ENCODE measurements at places on chromosomes 1 and 21.

- no peak for DNase-seq
These were observed 436.8 kb upstream of the NR5A2 start for GRCh38 chr1:199590708-199591107.

DNA sequence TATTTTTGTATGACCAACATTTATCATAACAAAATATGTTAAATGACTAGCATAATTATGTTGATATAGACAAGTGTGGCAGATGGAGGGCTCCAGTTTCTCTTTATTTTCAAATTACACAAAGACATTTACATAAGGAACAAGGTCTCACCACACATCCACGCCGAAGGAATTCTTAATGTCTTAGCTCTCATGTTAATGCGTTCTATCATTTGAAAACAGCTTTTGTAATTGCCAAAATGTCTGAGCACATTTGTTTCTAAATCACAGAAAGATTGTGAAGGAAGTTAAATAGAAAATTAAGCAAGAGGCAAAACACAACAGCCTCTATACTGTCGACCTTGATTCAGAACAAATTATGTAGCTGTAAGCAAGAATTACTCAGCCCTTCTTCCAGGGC is 223.0 kb upstream of the NR5A2 start:
- no peak for DNase-seq

- no peak for DNase-seq
These were observed 10.0 kb downstream of the C1orf87 start for GRCh38 chr1:60063561-60063960.

DNA sequence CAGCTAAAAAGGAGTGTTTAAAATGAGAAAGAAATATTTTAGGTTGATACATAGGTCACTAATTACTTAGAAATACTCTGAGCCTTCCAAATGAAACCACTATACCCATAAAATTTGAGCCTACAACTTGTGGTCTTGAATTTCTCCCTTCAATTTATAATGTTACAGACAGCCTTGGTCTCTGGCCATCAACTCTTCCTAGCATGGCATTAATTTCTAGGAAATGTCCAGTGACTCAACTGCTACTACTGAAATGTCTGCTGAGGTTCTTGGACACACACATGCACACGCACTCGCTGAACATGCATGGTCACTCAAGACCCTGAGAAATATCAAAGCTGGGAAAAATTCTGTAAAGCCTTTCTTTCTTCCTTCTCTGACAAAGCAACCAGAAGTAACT is 61.1 kb upstream of the SAMSN1 start:
- no peak for DNase-seq

DNA sequence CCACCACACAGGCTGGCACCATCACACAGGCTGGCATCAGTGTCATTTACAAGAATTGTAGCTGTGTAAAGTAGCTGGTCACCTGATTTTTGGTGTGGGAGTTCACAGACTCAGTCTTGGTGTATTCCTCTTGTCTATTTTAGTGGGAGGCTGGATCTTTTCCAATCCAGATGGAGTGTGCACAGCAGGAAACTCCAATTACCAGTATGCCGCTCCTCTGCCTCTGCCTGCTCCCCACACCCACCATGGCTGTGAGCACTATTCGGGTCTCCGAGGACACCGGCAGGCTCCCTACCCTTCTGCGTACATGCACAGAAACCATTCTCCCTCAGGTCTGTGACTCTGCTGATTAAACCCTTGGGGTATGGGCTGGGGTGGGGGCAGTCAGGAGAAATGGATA is 24.2 kb downstream of the TBX19 start:
- no peak for DNase-seq

- DNase-seq = no peak
These were observed 121.8 kb downstream of the PLA2G4A start for GRCh38 chr1:186950547-186950946.

GRCh38 chr1:117794073-117794472 is 135.3 kb downstream of the GDAP2 start:
- DNase-seq = no peak

- no peak for DNase-seq
These were observed 163.5 kb upstream of the RUNX1 start for GRCh38 chr21:35212393-35213127.

- no peak for DNase-seq
These were observed 23.9 kb upstream of the TMEM52 start for GRCh38 chr1:1942753-1943656.

GRCh38 chr1:161145832-161146231 is 7.9 kb upstream of the UFC1 start:
- no peak for DNase-seq

Data from CD4-positive, alpha-beta T cell treated with Interleukin-12 subunit alpha and Interleukin-12 subunit beta, for 1 hour (primary cell).